ENCODE measurements at places on chromosomes 3 and 15. TPM values are rescaled to one million over a fixed set of nuclear protein-coding genes. Genes with fewer than 3 reads are reported as not detected.

GRCh38 chr3:27378331-27378730 is 9.1 kb upstream of the NEK10 start:
- DNase-seq = no peak
- H3K4me1 ChIP-seq = no peaks in the 10 kb centered on the region
- H3K27me3 ChIP-seq = no peaks in the 10 kb centered on the region
- H3K4me3 ChIP-seq = no peak overlapping the region

DNA sequence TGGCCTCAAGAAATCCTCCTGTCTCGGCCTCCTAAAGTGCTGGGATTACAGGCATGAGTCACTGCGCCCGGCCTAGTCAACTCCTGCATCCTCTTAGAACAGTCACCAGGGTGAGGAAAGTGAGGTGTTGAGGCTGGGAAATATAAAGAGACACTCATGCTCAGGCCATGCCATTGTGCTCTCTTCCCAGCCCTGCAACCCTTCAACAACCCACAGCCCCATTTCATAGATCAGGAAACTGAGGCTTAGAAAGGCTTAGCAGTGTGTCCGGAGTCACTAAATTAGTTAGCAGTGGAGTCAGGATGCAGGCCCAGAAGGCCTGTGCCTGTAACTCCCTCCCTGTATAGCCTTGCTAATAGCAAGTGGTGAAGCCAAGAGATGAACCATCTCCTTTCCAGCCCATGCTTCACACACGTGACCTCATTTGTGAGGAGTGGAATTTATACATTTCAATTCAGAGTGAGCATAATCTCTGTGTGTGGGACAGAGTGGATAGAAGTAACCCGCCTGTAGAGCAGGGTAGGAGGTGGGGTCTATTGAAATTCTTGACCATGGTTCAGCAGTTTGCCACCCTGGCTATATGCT is 51.7 kb upstream of the USP3 start:
- H3K4me1 ChIP-seq = no peaks in the 10 kb centered on the region
- no peaks in the 10 kb centered on the region for H3K36me3 ChIP-seq
- no peaks in the 10 kb centered on the region for H3K27me3 ChIP-seq
- no peak overlapping the region for H3K27ac ChIP-seq

DNA sequence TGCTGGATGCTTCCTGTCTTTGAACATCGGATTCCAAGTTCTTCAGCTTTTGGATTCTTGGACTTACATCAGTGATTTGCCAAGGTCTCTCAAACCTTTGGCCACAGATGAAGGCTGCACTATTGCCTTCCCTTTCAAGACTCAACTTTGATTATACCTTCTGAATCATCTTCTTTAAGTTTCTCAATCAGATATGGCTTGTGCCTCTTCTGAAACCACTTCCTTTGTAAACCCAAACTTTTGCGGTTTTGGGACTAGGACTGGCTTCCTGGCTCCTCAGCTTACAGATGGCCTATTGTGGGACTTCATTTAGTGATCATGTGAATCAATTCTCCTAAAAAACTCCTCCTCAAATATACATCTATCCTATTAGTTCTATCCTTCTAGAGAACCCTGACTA is 47.1 kb upstream of the CADPS start:
- H3K27me3 ChIP-seq = no peaks in the 10 kb centered on the region
- no peak overlapping the region for H3K27ac ChIP-seq
- DNase-seq = no peak

DNA sequence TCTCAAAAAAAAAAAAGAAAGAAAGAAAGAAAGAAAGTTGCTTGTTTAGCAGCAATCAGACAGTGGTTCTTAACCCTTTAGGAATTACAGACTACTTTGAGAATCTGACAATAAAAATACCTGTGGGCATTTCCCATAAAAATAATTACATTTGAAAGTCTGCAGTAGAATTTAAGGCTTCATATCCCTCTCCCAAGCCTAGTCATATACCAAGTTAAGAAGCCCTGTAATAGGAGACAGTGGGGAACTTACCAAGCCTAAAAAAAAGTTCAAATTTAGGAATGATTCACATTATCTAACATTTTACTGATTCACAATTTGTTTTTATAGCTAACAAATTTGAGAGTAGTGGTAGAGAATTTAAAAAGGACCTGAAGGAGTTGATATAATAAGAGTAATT is 47.5 kb downstream of the LRRFIP2 start:
- H3K4me3 ChIP-seq = no peak overlapping the region
- H3K27me3 ChIP-seq = no peaks in the 10 kb centered on the region
- no peak overlapping the region for H3K27ac ChIP-seq
- DNase-seq = no peak
- no peaks in the 10 kb centered on the region for H3K36me3 ChIP-seq
- peaks cover 9% of the 10 kb centered on the region for H3K4me1 ChIP-seq

GRCh38 chr3:51943451-51944391 is 1.6 kb downstream of the PARP3 start:
- no peak overlapping the region for H3K27ac ChIP-seq
- peaks cover 18% of the 10 kb centered on the region for H3K4me1 ChIP-seq
- DNase-seq = no peak
- H3K27me3 ChIP-seq = no peaks in the 10 kb centered on the region

Gene MRPL3
- total RNA-seq = 86.2 TPM
